ENCODE measurements at places on chromosomes 12 and 14.

GRCh38 chr12:6644257-6644596 is 3.0 kb downstream of the ACRBP start:
- DNase-seq = no peak

DNA sequence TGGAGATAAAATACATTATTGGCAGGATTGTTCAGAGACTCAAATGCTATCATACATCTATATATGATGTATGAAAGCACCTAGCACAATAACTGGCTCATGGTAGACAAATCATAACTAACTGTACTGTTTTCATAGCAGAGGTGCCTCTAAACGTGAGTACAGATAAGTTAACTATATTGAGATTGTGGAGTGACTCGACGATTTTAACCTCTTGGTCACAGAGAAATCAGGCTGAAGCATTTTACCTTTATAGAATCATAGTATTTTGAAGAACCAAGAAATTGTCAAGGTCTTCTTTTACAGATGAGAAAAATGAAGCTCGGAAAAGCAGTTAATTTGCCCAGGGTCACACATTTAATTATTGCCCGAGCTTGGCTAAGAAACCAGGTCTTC is 666 bp upstream of the DERA start:
- no peak for DNase-seq

DNA sequence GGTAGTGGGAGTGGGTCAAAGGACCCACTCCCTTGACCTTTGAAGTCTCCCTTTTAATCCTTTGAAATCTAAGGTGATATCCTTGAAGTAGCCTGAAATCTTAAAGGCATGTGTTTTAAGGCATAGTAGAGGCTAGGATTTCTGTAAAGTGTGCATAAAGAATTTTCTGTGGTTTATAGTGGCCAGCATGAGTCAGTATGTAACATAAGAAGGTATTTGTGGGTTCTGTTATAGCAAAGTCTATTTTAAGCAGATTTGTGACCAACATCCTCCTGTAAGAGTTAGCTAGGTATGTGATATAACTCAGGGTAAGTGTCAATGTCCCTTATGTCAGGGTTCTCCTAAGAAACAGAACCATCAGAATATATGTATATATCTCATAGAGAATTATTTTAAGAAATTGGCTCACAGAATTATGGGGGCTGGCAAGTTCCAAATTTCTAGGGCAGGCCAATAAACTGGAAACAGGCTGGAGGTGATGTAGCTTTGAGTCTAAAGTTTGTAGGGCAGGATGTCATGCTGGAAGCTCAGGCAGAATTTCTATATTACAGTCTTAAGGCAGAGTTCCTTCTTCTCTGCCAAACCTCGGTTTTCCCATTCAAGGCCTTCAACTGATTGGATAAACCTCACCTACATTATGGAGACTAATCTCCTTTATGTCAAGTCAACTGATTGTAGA is 18.7 kb upstream of the EPYC start:
- DNase-seq = peak; percentile 74

DNA sequence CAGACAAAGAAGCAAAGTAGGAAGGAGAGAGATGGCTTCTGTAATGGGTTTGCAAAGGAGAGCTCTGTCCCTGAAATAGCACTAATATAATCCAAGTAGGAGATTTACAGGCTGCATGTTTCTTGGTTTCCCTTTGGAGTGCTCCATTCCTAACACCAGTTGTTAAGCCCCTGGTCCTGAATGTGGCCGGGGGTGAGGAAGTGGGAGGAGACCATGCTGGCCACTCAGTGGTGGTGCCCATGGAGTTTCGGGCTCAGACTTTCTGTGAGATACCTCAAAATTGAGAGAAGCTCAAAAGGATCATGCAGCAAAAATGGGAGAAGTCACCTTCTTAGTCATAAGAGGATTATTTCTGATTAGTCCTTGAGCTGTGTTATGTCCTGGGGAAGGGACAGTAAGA is 88.5 kb downstream of the DAD1 start:
- no peak for DNase-seq

DNA sequence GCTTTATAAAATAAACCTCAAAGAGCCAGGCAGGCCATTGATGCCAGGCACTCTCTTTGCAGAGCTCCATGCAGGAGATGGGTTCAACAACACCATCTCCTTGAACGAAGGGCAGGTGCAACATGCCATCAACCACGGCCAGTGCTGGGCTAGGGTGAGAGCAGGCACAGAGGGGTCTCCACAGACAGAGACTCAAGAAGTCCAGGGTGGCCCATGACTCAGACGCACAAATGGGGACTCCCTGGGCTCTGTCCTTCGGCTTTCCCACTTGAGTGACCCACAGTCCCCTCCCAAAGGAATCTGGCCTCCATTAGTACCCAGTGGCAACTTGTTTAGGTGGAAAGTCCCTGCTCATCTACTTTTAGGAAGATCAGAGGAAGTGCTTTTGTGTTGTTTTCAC is 124.4 kb upstream of the PZP start:
- DNase-seq = no peak

DNA sequence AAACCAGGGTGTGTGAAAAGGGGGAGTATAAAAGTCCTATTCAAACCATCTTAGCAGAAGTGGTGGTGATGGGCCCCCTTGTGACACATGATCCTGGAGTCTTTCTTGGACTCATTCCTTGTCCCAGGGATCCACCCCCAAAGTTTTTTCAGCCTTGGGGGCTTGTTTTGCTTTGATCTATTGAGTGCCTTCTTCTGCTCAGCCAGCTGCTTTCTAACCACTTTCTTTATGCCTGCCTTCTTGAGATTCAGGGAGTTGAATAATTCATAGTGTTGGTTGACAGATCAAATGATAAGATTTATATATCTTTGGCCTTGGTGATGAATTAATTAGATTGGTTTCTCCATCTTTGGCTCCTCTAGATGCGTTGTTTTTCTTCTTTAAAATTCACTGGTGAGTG is 926.7 kb downstream of the DIO2 start:
- DNase-seq = no peak

DNA sequence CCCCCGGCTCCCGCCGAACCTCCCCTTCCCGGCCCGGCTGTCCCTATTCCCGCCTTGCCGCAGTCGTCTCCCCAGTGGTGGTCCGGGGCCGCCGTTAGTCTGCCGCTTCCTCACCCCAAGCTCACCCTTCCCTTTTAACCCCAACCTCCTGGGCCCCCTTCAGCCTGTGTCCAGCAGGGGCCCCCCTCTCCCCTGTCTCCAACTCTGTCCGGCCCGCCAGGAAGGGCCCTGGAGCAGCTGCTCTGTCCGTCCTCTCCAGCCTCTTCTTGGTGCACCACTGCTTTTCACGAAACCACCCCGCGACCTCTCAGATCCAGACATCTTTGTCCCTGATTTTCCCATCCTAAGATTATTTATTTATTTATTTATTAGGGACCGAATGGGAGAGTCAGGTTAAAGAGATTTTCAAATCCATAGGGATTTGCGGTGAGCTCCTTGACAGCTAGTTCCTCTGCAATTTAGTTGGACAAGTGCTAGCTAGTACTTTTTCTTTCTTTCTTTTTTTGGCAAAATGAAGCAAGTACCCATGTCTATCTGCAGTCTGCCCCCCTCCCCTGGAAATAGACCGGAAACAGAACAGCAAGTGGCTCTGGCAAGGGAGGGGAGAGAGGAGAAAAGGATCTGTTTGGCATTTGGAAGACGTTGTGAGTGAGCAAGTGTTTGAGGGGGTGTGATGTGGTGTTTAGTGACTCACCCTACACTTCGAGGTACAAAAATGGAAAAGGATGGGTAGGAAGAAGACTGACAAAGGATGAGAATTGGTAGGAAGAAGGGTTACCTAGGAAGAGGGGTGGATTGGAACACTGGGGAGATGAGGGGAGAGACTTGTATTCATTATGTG is 632 bp downstream of the UBR7 start:
- DNase-seq = peak; percentile 49

DNA sequence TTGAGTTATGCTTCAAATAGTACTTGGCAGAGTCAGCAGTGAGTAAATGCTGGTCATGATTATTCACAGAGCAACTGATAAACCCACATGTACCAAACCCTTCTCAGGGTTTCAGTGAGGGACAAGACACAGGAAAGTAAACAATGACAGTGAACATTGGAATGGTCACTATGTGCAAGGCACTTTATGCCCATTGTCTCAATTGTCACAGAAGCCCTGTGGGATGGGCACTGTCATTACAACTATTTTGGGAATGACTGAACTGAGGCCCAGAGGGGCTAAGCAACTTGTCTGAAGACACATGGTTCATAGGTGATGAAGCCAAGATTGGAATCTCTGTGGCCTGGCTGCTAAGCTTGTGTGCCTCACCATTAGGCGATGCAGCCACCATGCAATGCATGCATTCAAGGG is 238.5 kb downstream of the RBM19 start:
- DNase-seq = peak; percentile 8

DNA sequence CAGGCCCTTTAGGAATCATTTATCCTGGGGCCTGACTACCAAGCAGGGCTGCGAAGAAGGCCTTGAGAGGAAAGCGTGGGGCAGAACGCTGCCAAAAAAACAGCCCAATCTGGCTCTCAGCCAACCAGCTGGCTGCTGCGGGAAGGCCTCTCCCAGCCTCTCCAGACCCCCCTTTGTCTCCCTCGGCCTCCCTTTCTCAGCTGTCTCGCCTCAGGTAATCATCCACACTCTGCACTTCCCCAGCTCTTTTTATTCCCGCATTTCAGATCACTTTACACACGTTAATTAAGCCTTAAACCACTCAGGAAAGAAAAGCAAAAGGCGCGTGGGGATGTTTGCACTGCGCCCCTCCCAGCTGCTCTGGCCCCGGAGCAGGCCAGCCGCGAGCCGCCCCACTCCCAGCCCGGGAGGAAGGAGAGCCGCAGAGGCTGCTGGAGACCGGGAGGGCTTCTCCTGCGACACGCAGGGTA is 208.2 kb upstream of the FOXN3 start:
- DNase-seq = no peak

DNA sequence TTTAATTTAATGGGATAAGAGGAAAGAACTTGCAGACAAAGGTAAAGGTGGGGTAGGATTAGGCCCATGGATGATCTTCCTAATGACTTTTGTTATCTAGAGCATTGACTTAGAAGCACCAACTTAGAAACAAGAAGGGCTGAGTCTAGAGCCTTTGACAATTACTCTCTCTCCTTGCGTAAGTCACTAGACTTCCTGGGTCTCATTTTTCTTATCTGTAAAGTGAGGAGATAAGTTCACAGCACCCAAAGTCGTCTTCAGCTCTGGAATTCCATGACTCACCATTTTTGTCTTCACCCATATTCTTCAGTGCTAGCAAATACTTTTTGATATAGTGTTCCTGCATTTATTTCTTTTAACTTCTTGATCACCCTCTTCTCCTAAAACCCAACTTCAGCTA is 75.7 kb downstream of the SSPN start:
- DNase-seq = no peak

DNA sequence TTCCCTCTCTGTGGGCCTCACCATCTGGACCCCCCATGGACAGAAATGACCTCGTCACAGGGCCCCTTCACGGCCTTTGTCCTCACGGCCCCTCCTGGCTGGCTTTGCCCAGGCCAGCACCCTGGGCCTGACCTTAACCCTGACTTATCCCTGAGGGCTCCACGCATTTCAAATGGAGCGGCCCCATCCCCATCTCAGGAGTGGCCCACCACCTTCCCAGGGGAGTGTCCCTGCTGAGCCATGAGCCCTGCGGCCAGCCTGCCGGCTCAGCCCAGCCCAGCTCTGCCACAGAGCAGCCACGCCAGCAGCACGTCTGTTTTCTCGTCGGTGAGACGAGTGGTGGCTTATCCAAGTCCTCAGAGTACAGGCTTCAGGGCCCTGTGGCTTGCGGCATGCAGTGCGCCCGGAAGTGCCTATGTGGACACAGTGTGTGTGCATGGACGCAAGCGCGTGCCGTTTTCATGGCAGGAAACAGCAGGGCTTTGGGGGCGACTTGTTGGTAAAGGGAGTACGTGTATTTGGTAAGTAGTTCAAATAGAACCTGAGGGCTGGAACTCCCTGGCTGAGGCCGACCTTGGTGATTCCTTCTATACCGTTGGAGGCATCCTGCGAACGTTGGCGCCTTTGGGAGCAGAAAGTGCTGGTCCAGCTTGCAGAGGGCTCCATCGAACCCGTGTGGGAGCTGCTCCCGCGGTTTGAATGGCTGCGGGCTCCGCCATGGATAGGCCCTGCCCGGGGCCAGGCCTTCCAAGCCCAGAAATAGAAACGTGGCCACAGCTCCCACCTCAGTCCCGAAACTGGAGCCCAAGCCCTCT is 52.1 kb downstream of the LRCOL1 start:
- DNase-seq = no peak

DNA sequence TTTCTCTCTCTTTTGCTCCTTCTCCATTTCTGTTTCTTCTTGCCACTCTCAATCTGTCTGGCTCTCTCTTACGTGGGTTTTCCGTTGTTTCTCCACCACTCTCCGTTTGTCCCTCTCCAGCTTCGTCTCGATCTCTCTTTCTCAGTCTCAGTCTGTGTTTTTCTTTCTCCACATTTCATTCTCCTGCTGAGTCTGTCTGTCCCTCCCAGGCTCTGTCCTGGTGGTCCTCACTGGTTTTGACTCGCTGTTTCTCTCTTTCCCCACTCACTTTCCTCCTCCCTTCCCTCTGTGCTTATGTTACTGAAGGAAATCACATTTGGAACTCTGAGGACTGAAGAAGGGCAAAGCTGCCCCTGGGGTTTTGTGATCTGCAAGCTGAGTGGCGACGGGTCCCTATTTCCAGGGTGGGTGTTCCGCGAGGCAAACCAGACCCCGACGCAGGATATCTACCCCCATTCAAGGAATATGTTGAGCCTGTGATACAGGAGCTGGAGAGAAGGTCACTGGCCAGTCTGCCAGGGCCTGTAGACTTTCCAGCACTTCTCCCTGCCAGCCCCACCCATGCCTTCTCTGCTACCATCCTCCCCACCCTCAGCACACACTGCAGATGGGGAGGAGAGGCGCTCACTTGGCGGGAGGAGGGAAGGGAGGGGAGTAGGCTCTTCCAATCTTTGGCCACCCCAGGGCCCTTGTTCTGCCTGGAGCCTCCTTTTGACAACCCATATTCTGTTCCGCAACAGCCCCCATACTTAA is 102.7 kb upstream of the MAP1LC3B2 start:
- DNase-seq = peak; percentile 44

DNA sequence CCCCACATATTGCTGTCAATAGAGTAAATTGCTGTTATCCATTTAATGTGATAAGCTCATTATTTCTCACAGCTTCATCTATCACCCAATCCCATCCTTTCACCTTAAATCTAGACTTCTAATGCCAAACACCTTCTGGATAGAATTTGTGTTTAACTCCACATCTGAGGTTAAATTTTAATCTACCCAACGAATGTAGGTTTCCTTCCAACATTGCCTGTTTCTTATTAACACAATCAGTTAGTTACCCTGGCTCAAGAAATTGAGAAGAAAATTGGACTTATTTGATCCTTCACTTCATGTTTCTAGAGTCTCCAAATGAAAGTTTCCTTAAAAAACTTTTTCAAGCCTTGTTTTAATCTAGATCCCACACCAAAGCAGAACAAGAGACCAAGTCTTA is 67.3 kb downstream of the PTPRO start:
- no peak for DNase-seq

DNA sequence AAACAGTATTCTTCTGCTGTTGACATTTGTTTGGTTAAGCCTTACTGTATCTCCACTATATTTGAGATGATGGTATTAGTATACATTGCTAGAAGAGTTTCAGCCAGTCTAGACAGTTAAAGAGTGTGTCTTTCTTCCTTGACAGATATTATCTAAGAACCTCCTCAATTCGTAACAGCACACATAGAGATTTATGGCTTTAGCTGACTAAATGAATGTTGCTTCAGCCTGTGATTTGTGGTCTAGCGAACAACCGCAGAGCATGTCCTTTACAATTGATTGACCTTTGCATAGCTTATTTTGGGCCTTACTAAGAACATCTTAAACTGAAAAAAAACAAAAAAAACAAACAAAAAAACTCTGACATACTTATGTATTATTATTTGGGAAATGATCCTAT is 122.2 kb downstream of the DAAM1 start:
- no peak for DNase-seq
